Sciatic nerve (tissue), 2 donors: ENCODE measurements at places on chromosomes 3 and 15. TPM values are rescaled to one million over a fixed set of nuclear protein-coding genes. Genes with fewer than 3 reads are reported as not detected.

Gene NANOGP8
- total RNA-seq = 0.98 TPM

Gene NIT2
- total RNA-seq = 34.0 TPM

DNA sequence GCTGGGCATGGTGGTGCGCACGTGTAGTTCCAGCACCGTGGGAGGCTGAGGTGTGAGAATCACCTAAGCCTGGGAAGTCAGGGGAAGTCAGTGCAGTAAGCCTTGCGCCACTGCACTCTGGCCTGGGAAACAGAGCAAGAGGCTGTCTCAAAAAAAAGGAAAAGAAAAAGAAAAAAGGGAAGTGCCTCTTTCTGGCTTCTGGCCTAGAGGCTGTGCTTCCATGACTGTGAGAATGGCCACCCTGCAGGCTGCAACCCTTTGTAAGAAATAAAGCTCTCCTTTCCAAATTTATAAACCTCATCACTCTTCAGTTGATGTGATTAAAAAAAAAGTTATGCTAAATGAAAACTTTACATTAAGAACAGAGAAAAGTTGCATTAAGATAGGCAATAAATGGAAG, 774.3 kb downstream of the TUSC7 start:
- DNase-seq = no peak

DNA sequence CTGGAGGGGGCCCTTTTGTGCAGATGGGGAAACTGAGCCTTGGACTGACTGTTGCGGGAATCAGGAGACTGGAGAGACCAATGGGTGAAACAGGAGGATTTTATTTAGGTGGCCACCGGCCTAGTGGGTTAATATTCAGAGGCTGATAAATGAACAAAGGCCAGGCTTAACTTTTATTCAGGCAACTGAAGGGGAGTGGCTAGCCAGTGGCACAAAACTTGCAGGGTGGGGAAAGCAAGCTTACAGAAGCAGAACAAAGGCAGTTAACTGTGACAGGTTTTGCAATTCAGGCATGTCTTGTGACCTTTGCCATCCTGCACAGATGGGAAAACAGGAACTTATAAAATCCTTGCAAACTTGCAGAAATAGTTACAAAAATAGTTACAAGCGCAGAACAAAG, 24.9 kb upstream of the ACAD9 start:
- DNase-seq = no peak

DNA sequence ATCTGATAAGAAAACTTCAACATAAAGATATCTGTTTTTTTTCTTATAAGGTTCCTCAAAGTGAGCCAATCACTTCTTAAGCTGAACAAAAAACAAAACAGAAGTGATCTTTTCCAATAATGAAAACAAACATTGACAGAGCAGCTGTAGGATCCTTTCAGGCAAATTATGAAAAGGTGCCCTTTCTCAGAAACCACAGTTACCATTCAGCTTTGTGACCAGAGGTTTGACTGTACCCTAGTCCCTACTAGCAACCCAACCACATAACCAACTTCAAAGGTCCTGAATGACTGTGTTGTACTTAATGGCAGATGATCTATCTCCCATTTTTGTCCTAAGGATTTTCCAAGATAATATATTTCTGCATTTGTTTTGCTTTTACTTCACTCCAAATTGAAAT, 39.4 kb upstream of the CCR2 start:
- no peak for DNase-seq

DNA sequence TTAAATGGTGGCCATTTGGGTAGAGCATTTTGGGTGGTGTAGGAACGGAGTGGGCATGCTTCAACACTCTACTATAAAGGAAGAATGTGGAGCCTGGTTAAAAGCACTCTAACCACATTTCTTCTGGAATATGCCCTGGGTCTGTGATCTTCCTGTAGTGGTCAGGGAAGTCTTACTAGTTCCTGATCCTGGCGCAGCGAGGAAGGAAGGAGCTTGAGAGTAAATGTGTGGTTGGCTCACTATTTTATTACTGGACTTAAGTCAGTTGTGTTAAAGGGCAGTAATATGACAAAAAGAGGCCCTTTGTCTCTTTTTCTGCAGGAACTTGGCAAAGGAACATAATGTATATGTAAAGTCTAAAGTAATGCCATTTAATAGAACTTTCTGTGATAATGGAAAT, 197.6 kb upstream of the ZPLD1 start:
- no peak for DNase-seq

GRCh38 chr3:152466784-152467183, 198.1 kb downstream of the MBNL1 start:
- DNase-seq = no peak

DNA sequence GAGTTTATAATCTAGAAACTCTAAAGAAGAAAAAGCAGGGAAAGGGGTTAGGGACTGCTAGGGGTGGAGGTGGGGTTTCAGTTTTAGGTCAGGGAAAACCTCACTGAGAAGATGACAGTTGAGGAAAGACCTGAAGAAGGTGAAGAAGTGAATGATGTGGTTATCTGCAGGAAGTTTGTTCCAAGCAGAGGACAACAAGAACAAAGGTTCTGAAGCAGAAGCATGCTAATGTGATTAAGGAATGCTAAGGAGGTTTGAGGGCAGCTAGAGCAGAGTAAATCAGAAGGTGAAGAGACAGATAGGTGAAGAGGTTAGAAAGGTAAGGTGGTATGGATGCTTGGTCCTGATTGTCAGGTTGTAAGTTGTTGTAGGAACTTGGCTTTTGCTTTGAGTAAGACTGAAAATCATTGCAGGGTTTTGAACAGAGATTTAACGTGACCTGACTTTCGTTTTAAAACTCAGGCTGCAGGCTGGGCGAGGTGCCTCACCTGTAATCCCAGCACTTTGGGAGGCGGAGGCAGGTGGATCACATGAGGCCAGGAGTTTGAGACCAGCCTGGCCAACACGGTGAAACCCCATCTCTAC, 8.6 kb downstream of the OXSR1 start:
- no peak for DNase-seq

GRCh38 chr3:143793971-143794370, 54.3 kb downstream of the SLC9A9 start:
- DNase-seq = no peak

DNA sequence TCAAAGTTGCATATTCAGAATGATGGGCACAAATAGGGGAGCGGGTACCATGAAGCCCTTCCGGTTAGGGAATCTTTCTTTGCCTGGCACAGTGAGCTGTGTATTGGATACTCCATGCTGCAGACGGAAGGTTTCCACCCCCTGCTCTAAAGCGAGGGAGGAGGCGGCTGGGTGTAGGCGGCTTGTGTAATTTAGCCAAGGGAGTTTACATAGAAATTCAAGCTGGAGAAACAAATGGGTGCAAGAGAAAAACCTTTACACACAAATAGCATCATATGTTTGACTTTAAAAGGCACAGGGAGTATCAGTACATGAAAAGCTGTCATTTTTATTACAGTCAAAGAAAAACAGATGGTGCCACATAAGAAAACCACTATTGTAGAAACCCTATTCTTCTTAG, 59.3 kb upstream of the ADCY5 start:
- no peak for DNase-seq

GRCh38 chr3:16515885-16516420, 2.5 kb upstream of the RFTN1 start:
- no peak for DNase-seq
